Hepatocyte (in vitro differentiated cells): ENCODE measurements at places on chromosomes 1 and 21. TPM values are rescaled to one million over a fixed set of nuclear protein-coding genes. Genes with fewer than 3 reads are reported as not detected.

DNA sequence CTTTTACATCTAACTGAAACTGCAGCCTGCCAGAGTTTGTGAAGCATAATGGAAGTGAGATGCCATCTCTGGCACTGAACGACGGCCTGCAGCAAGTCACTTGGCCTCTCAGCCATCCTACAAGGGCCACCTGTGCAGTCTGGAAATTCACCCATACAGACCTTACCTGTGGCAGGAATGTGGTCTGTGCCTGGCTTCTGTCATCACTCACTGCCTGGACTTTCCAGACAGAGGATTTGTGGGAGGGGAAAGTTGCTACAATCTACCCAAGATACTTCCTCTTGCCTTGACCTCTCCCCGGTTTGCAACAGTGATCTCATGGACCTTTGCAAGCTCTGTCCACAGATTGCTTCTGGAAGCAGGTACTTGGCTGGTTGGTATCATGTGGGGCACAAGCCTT, 58.4 kb upstream of the ATP1B1 start:
- no peaks in the 10 kb centered on the region for H3K4me1 ChIP-seq
- H3K27ac ChIP-seq = peak overlapping the region; percentile 82
- DNase-seq = peak; percentile 19
- no peaks in the 10 kb centered on the region for H3K36me3 ChIP-seq
- no peak overlapping the region for H3K4me3 ChIP-seq
- no peaks in the 10 kb centered on the region for H3K27me3 ChIP-seq

GRCh38 chr1:23639460-23640095, 52.0 kb upstream of the RPL11 start:
- DNase-seq = no peak
- H3K27ac ChIP-seq = peak overlapping the region; percentile 55
- peaks cover 6% of the 10 kb centered on the region for H3K4me1 ChIP-seq
- no peak overlapping the region for H3K4me3 ChIP-seq
- no peaks in the 10 kb centered on the region for H3K36me3 ChIP-seq
- H3K27me3 ChIP-seq = no peaks in the 10 kb centered on the region

- no peaks in the 10 kb centered on the region for H3K27me3 ChIP-seq
- no peak overlapping the region for H3K4me3 ChIP-seq
- no peaks in the 10 kb centered on the region for H3K4me1 ChIP-seq
- no peaks in the 10 kb centered on the region for H3K36me3 ChIP-seq
These were observed 66.7 kb downstream of the CCDC30 start for GRCh38 chr1:42529724-42530181.

DNA sequence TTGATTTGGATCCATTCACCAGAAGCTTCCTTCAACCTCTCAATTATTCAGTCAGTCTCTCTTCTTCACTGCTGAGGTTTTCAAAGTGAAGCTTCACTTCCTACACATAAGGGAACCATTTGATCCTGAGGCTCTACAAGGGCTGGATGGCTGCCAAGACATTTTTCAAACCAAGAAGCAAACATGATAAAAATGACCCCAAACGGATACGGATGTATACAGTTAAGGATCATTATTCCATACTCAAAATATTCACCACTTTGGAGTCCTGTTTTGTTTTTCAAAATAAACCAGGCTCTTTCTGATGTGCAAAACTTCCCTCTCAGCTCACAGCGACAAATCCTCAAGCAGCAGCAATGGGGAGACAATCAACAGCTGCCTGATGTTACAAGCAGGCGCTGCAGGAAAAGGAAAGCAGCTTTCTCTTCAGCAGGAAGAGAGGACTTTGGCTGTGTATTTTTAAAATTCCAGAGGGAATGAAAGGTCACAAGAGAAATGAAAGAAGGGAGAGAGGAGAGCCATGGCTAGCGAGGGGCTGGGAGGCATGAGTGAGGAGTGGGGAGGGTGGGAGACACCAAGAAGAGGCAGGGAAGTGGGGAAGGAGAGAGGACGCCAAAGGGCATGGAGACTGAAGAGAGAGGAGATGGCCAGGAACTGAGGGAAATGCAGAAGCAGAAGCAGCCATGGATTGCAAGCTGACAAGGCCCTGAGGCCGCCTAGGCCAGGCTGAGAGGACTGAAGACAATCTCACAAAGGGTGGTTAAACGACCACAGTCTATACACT, 145.4 kb downstream of the SLC45A1 start:
- no peaks in the 10 kb centered on the region for H3K27me3 ChIP-seq
- peak overlapping the region; percentile 72 for H3K27ac ChIP-seq
- no peak overlapping the region for H3K4me3 ChIP-seq
- peak; percentile 45 for DNase-seq

DNA sequence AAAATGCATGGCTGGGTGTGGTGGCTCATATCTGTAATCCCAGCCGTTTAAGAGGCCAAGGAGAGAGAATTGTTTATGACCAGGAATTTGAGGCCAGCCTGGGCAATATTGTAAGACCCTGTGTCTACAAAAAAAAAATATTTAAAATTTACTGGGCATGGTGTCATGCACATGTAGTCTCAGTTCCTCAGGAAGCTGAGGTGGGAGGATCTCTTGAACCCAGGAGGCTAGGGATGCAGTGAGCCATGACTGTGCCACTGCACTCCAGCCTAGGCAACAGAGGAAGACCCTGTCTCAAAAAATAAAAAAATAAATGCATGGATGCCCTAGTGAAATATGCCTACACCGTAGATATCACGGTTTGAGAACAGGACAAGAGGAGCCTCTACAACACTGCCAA, 1331.2 kb upstream of the B3GALT2 start:
- no peaks in the 10 kb centered on the region for H3K27me3 ChIP-seq
- H3K27ac ChIP-seq = no peak overlapping the region
- DNase-seq = no peak
- H3K36me3 ChIP-seq = no peaks in the 10 kb centered on the region
- H3K4me1 ChIP-seq = no peaks in the 10 kb centered on the region

GRCh38 chr1:118995312-118996016, 7.3 kb upstream of the TBX15 start:
- H3K27me3 ChIP-seq = peaks cover 90% of the 10 kb centered on the region
- no peak overlapping the region for H3K4me3 ChIP-seq
- peaks cover 9% of the 10 kb centered on the region for H3K4me1 ChIP-seq
- no peaks in the 10 kb centered on the region for H3K36me3 ChIP-seq
- H3K27ac ChIP-seq = no peak overlapping the region
- DNase-seq = no peak

GRCh38 chr1:44239331-44239960, 26.2 kb downstream of the DMAP1 start:
- peak overlapping the region; percentile 93 for H3K27ac ChIP-seq
- H3K27me3 ChIP-seq = no peaks in the 10 kb centered on the region
- DNase-seq = peak; percentile 70
- H3K4me3 ChIP-seq = no peak overlapping the region

DNA sequence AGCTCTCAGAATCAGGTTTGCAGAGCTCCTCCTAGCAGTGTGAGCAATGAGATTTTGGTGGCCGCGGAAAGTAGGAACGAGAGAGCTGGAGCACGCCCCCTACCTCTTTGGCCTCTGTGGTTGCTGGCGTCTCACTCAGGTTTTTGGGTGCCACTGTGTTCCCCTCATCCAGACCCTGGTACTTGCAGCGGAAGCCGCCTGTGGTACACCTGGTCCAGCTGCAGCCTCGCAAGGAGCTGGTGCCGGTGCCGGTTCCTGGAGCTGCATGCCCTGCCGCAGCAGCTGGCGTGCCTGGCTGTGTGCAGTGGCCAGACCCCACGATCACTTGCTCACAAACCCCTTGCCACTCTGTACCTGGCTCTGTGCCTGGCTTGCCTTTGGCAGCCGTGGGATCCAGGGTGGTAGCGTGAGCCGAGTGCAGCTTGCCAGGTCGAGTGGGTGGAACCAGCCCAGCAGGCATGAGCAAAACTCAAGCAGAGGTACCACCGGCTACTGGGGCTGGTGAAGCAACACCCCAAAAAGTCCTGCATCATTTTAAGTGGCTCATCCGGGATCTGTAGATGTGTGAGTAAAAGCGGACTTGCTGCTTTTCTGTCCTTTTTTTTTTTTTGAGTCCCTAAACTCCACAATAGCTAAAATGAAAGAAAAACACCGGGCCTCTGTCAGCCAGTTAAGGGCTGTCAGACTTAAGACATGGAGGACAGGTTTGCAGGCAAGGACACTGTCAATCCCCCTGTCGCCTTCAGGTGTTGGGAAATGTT, 844.9 kb downstream of the KCNT2 start:
- H3K4me3 ChIP-seq = no peak overlapping the region
- no peak overlapping the region for H3K27ac ChIP-seq
- H3K36me3 ChIP-seq = no peaks in the 10 kb centered on the region
- DNase-seq = no peak
- H3K27me3 ChIP-seq = no peaks in the 10 kb centered on the region
- H3K4me1 ChIP-seq = no peaks in the 10 kb centered on the region

DNA sequence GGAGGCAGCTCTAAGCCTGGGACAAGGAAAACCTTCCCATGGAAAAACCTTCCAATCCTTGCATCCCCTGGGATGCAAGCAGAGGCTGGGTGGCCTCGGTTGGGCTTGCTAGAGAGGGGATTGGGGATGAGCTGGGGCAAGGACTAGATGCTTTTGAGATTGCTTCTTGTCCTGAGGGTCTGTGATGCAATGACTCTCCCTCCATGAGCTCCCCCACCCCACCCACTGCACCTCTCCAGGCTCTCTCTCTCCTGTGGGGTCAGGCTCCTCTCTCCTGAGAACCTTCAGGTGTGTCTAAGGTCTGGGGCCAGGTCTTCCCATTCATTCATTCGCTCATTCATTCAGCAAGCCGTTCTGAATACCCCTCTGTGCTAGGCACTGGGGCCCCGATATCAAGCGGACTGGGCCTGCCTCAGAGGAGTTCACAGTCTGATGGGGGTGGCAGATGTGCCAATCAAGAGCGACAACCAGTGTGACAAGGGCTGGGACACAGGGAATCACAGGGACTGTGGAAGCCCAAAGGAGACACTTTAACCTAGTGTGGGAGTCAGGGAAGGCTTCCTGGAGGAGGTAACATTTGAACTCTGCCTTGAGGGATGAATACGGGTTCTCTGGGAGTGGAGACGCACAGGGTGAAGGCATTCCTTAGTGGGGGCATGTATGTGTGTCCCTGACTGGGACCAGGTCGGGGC, 6.5 kb downstream of the LDLRAD1 start:
- H3K36me3 ChIP-seq = no peaks in the 10 kb centered on the region
- H3K27ac ChIP-seq = no peak overlapping the region
- peaks cover 6% of the 10 kb centered on the region for H3K4me1 ChIP-seq
- no peak for DNase-seq

GRCh38 chr1:47784497-47784822, 212.7 kb downstream of the TRABD2B start:
- no peak overlapping the region for H3K27ac ChIP-seq
- no peaks in the 10 kb centered on the region for H3K36me3 ChIP-seq
- H3K4me3 ChIP-seq = no peak overlapping the region
- H3K4me1 ChIP-seq = no peaks in the 10 kb centered on the region

DNA sequence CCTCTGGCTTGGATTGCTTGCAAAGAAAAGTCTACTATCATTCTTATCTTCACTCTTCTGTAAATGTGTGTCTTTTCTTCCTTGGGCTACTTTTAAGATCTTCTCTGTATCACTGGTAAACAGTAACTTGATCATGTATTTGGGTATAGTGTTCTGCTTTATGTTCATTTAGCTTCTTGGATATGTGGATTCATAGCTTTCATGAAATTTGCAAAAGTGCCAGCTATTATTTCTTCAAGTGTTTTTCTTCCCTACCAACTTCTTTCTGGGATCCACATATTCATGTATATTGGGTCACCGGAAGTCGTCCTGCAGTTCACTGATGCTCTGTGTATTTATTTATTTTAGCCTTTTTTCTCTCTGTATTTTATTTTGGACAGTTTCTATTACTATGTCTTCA, 11.3 kb downstream of the SYNJ1 start:
- H3K27ac ChIP-seq = no peak overlapping the region
- no peak overlapping the region for H3K4me3 ChIP-seq
- no peaks in the 10 kb centered on the region for H3K36me3 ChIP-seq
- H3K27me3 ChIP-seq = no peaks in the 10 kb centered on the region
- no peaks in the 10 kb centered on the region for H3K4me1 ChIP-seq
- DNase-seq = no peak

DNA sequence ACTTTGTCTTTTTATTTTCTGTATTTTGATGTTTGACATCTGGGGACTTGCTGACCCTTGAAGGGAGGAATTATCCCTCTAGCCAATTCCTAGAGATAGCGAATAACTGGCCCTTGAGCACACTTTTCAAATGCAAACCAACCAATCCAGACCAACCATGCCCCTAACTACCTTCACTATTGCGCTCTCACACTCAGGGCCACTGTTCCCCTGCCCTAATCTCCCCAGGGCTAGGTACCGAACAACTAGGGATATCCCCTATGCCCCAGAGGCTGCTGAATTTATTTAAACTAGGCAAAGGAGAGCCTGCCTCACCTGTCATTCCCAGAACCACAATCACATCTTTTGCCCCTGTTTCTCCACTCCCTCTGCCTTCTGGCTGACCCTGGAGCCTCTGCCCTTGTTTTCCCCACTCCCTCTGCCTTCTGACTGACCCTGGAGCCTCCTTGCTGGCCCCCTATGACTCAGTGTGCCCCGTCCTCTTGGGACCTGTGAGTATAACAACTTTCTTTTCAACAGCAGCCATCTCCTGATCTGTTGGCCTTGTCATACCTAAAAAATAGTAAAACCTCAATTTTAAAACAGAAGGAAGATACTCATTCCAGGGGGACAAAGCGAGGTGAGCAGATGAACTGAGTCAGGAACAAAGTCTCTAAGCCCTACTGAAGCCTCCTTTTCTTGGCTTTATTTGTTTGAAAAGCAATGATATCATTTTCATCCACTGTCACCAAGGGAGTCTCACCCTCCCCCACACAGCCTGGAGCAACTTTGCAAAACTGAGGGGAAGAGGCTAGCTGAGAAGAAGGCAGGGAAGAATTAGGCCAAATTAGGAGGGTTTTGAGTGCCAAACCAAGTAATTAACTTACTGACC, 115.5 kb downstream of the NMNAT2 start:
- no peaks in the 10 kb centered on the region for H3K27me3 ChIP-seq
- peaks cover 3% of the 10 kb centered on the region for H3K4me1 ChIP-seq
- H3K36me3 ChIP-seq = no peaks in the 10 kb centered on the region
- no peak overlapping the region for H3K4me3 ChIP-seq
- no peak overlapping the region for H3K27ac ChIP-seq

- no peak overlapping the region for H3K4me3 ChIP-seq
- H3K27ac ChIP-seq = no peak overlapping the region
- peak; percentile 72 for DNase-seq
- no peaks in the 10 kb centered on the region for H3K36me3 ChIP-seq
- no peaks in the 10 kb centered on the region for H3K27me3 ChIP-seq
These were observed 388.8 kb downstream of the NTNG1 start for GRCh38 chr1:107529511-107530149.

GRCh38 chr1:76864383-76864782, 2.9 kb upstream of the ST6GALNAC5 start:
- no peak overlapping the region for H3K4me3 ChIP-seq
- peaks cover 13% of the 10 kb centered on the region for H3K4me1 ChIP-seq

GRCh38 chr1:38291906-38292521, 245.4 kb upstream of the POU3F1 start:
- H3K27ac ChIP-seq = no peak overlapping the region
- no peak for DNase-seq
- H3K4me1 ChIP-seq = peaks cover 3% of the 10 kb centered on the region
- no peak overlapping the region for H3K4me3 ChIP-seq
- H3K27me3 ChIP-seq = peaks cover 27% of the 10 kb centered on the region
- H3K36me3 ChIP-seq = no peaks in the 10 kb centered on the region

The NDC1 gene
- 5.4 and 7.8 TPM in 2 replicates for polyA plus RNA-seq

The PTGER3 gene
- 0.36 and 1.0 TPM in 2 replicates for polyA plus RNA-seq

The PYHIN1 gene
- not detected in 2 replicates for polyA plus RNA-seq

The CLEC20A gene
- not detected in 2 replicates for polyA plus RNA-seq

The PDXK gene
- 185 and 192 TPM in 2 replicates for polyA plus RNA-seq

The LIX1L gene
- polyA plus RNA-seq = 15.3 and 16.3 TPM in 2 replicates

The CYP4A11 gene
- polyA plus RNA-seq = 26.5 and 62.4 TPM in 2 replicates

The PPIAL4G gene
- 0.10 TPM in 1 of 2 replicates, not detected in the other for polyA plus RNA-seq
